ENCODE measurements at places on chromosomes 1 and 21. TPM values are rescaled to one million over a fixed set of nuclear protein-coding genes. Genes with fewer than 3 reads are reported as not detected.

Gene RGS16
- polyA plus RNA-seq = 1.0 TPM

Gene ALDH9A1
- 116 TPM for polyA plus RNA-seq

Gene FMN2
- polyA plus RNA-seq = 8.8 TPM

DNA sequence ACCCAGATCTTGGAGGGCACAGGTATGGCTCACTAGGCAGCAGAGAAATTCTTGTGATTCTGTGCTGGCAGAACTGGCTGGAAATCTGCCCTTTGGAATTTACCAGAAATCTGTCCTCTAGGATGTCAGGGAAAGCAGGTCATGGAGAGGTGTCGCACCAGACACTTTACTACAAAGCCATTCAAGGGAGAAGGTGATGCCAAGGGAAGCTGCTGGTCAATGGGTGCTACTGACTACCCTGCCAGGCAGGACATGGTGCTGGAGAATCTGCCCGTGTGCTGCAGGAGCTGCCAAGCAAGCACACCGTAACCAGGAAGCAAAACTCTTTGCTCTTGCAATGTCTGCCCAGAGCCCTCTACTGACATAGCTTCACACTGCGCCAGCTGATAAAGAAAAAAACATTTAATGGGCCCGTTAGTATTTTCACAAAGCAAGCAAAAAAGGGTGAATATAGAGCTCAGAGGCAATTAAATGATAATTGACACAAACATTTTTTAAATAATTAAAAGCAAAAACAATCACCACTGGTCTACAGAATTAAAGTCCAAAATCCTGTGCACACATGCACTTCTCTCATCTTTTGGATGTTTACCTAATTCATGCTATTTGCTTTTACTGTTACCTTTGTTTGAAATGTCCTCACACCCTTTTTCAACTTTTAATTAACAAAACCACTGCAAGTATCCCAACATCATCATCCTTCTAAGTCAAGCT lies 7.2 kb upstream of the FBXO28 start:
- DNase-seq = no peak

DNA sequence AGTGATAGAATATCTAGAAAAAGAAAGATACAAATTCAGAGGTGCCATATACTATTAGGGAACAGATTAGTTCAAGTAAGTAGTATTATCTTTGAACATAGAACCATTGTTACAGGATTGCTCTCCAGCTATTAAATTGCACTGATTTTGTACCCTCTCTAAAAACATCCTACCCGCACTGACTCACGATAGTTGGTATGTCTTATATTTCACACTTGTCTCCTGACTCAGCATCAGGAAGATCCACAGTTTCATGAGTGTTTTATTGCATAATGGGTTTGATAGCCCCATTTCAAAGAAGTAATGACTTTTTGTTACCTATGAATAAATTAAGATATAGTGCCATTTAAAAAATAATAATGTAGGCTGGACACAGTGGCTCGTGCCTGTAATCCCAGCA lies 6.0 kb downstream of the TATDN3 start:
- DNase-seq = no peak

- no peak for DNase-seq
Observed at GRCh38 chr21:15557925-15558324, 171.9 kb upstream of the USP25 start.

DNA sequence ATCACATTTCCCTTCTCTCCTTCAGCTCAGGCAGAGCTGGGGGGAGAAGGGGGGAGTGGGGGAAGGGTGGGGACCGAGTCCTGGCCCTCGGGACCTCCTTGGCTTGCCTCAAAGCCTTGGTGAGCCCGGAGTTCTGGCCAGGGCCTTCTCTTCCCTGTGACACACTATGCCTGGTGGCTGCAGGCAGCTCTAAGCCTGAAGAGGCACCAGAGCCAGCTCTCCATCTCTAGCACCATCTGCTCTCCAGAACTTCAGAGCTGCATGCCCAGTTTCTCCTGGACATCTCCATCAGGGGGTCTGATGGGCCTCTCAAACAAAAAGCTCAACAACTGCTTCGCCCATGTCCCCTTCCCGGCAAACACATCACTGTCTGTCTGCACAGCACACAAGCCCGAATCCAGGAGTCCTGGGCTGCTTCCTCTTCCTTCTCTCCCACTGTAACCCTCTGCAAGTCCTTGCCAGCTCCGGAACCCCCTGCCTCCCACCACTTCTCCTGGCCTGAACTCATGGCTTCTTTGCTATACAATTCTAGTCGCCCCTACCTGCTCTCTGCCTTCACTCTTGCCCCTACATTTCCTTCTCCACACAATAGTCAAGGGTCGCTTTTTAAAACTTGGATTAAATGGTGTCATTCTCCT lies 26.5 kb downstream of the KIAA1614 start:
- no peak for DNase-seq

GRCh38 chr1:18411820-18412641 lies 68.7 kb upstream of the KLHDC7A start:
- DNase-seq = no peak

GRCh38 chr1:230113593-230114236 lies 46.7 kb downstream of the GALNT2 start:
- DNase-seq = no peak

- no peak for DNase-seq
Observed at GRCh38 chr1:76267631-76268030, 193.1 kb downstream of the ST6GALNAC3 start.

DNA sequence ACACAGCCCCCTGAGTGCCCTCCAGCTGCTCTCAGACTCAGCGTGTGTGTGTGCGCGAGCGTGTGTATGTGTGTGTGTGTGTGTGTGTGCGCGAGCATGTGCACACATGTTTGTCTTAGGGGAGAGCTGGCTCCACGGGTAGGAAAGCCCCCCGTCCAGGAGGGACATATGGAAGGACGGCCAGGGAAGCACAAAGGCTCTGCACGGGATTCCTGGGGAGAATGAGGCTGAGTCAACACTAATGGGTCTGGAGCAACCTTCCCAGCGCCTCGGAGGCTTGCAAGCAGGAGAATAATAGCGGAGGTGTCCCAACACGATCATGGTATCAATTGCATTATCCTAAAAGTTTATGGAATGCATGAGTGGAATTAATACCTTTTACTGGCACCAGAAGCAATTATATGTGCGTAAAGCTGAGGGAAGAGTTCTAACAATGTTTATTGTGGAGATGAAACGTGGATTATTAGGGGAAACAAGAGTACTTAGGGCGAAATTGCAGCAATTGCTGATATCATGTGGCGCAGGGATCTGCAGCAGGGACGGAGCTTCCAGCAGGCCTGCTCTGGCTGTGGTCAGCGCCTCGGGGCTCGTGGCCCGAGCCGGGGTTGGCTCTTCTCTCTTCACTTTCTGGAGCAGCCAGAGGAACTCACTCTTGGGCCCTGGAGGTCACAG lies 40.3 kb upstream of the CCDC27 start:
- no peak for DNase-seq

GRCh38 chr1:85093644-85094043 lies 45.3 kb upstream of the MCOLN3 start:
- DNase-seq = no peak

GRCh38 chr1:22217811-22218460 lies 75.0 kb upstream of the WNT4 start:
- no peak for DNase-seq

GRCh38 chr21:19322360-19322759 lies 918.8 kb upstream of the TMPRSS15 start:
- DNase-seq = no peak

DNA sequence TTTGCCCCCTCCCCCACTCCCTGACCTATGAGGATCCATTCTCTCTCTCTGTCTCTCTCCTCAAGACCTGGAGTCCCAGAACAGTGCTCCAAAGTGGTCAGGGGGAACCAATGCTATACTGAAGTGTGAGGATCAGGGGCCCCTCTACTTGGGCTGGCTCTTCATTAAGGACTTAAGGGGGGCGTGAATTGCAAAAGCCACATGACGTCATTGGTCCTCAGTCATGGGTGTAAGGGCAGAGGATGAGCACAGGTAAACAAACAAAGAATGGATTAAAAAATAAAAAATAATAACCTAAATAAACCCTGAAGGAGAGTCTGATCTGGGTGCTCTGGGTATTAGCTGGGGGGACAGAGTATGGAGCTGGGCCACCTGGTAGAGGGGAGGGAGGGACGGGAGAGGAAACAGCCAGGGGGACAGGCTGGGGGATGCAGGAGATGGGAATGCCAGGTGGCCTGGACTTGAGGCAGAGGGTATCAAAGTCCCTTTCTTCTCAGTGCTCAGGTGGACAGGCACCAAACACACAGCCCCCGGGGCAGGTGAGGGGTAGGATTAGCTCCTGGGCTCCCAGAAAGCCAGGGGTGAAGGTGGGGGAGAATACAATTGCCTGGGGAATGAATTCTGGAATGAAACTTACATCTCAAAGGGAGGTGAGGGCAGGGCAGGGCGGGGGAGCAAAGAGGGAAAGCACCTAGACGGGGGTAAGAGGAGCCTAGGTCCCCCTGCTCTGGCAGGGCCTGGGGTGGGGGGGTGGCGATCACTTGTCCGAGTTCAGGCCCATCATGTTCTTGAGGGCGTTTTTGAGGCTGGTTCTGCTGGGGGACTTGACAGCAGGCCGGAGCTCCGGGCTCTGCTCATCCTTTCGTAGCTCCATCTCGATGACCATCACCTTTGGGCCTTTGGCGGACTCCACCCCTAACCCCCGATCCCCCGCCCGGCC lies 4.6 kb downstream of the MPZ start:
- no peak for DNase-seq

- no peak for DNase-seq
Observed at GRCh38 chr1:7375781-7376660, 395.1 kb upstream of the VAMP3 start.
